CD4-positive, CD25-positive, alpha-beta regulatory T cell (primary cell): ENCODE measurements at places on chromosomes 16 and 17. TPM values are rescaled to one million over a fixed set of nuclear protein-coding genes. Genes with fewer than 3 reads are reported as not detected.

GRCh38 chr16:84656649-84657048 lies 8.3 kb downstream of the KLHL36 start:
- H3K4me1 ChIP-seq: peaks cover 38% of the 10 kb centered on the region
- H3K27ac ChIP-seq: peak overlapping the region; percentile 47
- no peaks in the 10 kb centered on the region for H3K27me3 ChIP-seq
- no peak for DNase-seq
- peaks cover 63% of the 10 kb centered on the region for H3K36me3 ChIP-seq

DNA sequence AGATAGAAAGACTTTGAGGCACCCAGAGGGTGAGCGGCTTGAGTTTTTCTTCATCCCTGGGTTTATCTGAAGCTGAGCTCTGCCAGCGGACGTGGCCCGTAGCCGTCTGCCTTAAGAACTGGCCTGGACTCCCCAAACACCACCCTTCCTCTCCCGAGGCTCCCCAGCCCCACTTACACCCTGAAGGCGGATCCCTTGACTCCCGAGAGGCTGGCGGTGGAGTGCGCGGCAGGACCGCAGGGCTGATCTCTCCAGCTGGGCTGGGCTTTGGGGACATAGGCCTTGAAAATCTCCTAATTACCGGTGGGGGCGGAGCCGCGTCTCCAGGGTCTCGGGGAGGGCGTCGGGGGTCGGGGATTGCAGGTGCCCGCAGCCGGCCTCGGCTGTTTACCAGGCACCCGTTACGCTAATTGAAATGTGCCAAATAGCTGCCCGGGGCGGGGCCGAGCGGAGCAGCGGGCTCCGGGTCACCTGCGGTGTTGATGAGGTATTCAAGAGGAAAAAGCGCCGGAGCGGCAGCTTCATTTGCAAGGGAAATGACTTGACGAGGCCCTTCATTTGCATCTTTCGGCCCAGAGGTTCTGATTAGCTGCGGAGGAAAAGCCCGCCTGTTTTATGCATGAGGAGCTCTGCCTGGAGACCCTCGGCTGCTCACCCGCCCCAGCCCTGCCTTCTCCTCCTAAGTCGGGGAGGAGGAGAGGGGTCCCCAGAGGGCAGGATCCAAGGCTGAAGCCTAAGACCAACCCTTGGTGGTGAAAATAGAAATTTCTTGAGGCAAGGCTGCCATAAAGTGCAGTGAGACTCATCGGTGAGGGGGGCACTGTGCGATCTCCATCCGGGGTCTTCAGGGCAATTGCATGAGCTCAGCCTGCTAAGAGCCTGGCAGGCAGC lies 100.7 kb downstream of the MGAT5B start:
- H3K36me3 ChIP-seq: no peaks in the 10 kb centered on the region
- H3K27me3 ChIP-seq: peaks cover 8% of the 10 kb centered on the region
- DNase-seq: peak; percentile 23
- no peak overlapping the region for H3K27ac ChIP-seq
- H3K4me1 ChIP-seq: peaks cover 15% of the 10 kb centered on the region

- peaks cover 13% of the 10 kb centered on the region for H3K4me1 ChIP-seq
- H3K4me3 ChIP-seq: no peak overlapping the region
- DNase-seq: no peak
- no peaks in the 10 kb centered on the region for H3K36me3 ChIP-seq
- H3K27ac ChIP-seq: no peak overlapping the region
Observed at GRCh38 chr16:46785076-46785845, 37.1 kb upstream of the MYLK3 start.

- H3K36me3 ChIP-seq: no peaks in the 10 kb centered on the region
- no peak overlapping the region for H3K27ac ChIP-seq
- H3K4me3 ChIP-seq: no peak overlapping the region
Observed at GRCh38 chr16:83774066-83774465, 33.7 kb upstream of the HSBP1 start.

Gene SLC16A13
- total RNA-seq: 3.8 TPM
